ENCODE measurements at places on chromosomes 12 and 14. TPM values are rescaled to one million over a fixed set of nuclear protein-coding genes. Genes with fewer than 3 reads are reported as not detected.

GRCh38 chr14:99566390-99567354 is 37.3 kb downstream of the CCDC85C start:
- DNase-seq: no peak
- peaks cover 68% of the 10 kb centered on the region for H3K4me1 ChIP-seq
- no peaks in the 10 kb centered on the region for H3K27me3 ChIP-seq

- no peaks in the 10 kb centered on the region for H3K36me3 ChIP-seq
- H3K27ac ChIP-seq: no peak overlapping the region
- DNase-seq: no peak
- no peaks in the 10 kb centered on the region for H3K27me3 ChIP-seq
These were observed 170.9 kb upstream of the PDE3A start for GRCh38 chr12:20197411-20197810.

DNA sequence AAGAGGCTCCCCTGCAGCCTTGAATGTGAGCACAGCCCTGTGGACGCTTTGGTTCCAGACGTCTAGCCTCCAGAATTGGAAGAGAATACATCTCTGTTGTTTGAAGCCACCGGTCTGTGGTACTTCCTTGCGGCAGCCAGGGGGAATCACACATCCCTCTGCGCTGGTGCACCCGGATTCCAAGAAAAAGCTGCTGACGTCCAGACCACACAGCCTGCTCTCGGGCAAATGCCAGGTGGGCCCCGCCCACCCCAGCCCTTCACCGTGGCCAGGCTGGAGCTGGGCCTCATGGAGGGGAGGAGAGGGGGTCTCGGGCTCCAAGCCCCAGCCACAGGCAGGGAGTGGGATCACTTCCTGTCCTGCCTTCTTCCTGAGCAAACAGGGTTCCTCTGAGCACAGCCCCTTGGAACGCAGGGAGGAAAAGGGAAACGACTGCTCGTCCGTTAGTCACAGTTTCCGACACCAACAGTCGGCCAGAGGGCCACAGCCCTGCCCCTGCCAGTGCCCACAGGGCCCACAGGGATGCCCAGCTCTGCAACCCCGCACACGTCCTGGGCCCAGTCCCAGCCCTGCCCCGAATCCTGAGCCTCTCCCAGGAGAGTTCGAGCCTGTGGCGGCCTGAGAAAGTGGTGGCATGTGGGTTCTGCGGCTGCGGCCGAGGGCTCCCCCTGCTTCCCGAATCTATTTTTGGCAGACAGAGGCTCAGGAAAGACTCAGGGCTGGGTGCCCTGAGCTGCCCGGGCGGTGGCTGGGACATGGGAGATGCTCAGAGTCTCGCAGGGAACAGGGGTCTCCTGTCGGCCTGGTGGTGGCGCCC is 85.3 kb downstream of the RFLNA start:
- peaks cover 78% of the 10 kb centered on the region for H3K36me3 ChIP-seq
- peaks cover 54% of the 10 kb centered on the region for H3K4me1 ChIP-seq
- H3K4me3 ChIP-seq: no peak overlapping the region
- H3K27ac ChIP-seq: peak overlapping the region; percentile 90
- no peaks in the 10 kb centered on the region for H3K27me3 ChIP-seq

DNA sequence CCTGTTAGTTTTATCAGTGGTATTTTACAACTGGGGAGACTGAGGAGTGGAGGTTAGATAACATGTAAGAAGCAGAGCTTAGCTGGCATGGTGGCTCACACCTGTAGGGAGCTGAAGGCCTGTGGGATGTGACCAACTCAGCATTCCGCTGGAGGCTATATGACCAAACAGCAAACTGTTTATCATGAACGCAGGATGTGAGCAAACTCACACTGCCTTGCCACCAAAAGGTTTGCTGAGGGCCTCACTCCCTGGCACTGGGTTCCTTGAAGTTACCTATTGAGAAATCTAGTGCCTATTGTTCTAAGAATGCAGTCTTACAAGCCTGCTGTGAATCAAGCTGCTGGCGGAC is 23.4 kb downstream of the JKAMP start:
- no peak overlapping the region for H3K4me3 ChIP-seq
- peaks cover 25% of the 10 kb centered on the region for H3K36me3 ChIP-seq
- no peaks in the 10 kb centered on the region for H3K4me1 ChIP-seq
- H3K27ac ChIP-seq: no peak overlapping the region
- no peaks in the 10 kb centered on the region for H3K27me3 ChIP-seq
- no peak for DNase-seq

- H3K36me3 ChIP-seq: no peaks in the 10 kb centered on the region
- peaks cover 39% of the 10 kb centered on the region for H3K4me1 ChIP-seq
- H3K27ac ChIP-seq: peak overlapping the region; percentile 34
- peak overlapping the region; percentile 58 for H3K4me3 ChIP-seq
These were observed 880 bp upstream of the FLRT2 start for GRCh38 chr14:85528897-85529631.

GRCh38 chr14:99067927-99068326 is 204.1 kb downstream of the BCL11B start:
- DNase-seq: no peak
- H3K27ac ChIP-seq: no peak overlapping the region
- no peak overlapping the region for H3K4me3 ChIP-seq

DNA sequence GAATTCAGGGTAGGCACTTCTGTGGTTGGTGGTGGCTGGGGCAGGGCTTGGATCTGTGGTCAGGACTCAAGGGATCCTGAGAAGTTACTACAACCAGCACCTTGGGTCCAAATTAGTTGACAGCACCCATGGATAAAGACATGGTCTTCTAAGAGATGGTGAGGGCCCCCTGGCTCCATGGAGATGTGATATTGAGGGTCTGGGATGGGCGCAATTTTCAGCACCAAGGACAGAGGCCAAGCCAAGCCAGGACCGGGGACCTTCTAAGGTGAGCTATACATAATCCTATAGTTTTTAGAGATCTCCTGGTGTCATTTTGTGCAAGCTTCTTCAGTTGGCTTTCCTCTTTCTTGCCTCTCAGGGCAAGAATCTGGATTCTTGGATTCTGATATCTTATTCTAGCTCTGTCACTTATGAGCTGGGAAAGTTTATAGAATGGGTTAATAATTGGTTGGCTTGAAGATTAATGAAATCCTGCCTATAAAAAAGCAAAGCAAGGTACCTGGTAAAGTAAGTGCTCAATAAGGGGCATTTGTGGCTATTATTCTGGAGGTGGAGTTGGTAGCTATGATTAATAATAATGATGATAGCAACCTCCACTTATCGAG is 130.1 kb upstream of the LHX5 start:
- H3K27me3 ChIP-seq: peaks cover 7% of the 10 kb centered on the region
- H3K36me3 ChIP-seq: no peaks in the 10 kb centered on the region
- no peaks in the 10 kb centered on the region for H3K4me1 ChIP-seq
- H3K4me3 ChIP-seq: no peak overlapping the region
- H3K27ac ChIP-seq: no peak overlapping the region

DNA sequence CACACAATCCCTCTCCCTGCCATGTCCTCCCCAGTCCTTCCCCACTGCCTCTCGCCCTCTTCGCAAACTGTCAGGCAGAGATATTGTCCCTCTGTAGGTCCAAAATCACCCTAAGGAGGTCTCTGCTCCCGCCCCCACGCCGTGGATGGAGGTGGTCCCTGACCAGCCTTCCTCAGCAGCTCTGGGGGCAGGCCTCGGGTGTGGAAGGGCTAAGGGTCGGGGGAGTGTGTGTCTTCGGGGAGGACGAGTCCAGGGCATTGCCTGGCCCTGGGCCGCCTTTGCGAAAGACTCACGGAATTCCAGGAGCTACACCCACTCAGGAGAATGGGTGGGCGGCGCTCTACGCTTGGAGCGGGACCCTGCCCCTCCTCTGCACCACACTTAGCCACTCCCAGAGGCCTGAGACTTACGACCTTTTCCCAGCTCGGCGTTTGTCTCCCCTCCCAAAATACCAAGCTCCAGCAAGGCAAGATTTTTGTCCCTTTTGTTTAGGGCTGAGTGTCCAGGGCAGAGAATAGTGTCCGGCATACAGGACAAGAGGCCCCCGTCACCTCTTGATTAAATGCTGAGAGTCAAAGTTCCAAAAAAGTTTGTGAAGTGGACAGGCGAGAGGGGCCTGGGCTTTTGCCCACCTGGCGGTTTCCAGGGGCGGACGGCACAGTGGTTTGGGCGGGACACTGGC is 881 bp downstream of the PYGL start:
- H3K27me3 ChIP-seq: no peaks in the 10 kb centered on the region
- H3K36me3 ChIP-seq: no peaks in the 10 kb centered on the region

- peak; percentile 64 for DNase-seq
- H3K27ac ChIP-seq: no peak overlapping the region
- no peak overlapping the region for H3K4me3 ChIP-seq
- peaks cover 22% of the 10 kb centered on the region for H3K36me3 ChIP-seq
- no peaks in the 10 kb centered on the region for H3K27me3 ChIP-seq
- H3K4me1 ChIP-seq: peaks cover 12% of the 10 kb centered on the region
These were observed 56.2 kb downstream of the FNTB start for GRCh38 chr14:65042731-65043372.

GRCh38 chr12:18982226-18982949 is 147.1 kb upstream of the PLEKHA5 start:
- H3K4me1 ChIP-seq: no peaks in the 10 kb centered on the region
- no peak for DNase-seq
- H3K36me3 ChIP-seq: no peaks in the 10 kb centered on the region
- H3K27me3 ChIP-seq: no peaks in the 10 kb centered on the region

DNA sequence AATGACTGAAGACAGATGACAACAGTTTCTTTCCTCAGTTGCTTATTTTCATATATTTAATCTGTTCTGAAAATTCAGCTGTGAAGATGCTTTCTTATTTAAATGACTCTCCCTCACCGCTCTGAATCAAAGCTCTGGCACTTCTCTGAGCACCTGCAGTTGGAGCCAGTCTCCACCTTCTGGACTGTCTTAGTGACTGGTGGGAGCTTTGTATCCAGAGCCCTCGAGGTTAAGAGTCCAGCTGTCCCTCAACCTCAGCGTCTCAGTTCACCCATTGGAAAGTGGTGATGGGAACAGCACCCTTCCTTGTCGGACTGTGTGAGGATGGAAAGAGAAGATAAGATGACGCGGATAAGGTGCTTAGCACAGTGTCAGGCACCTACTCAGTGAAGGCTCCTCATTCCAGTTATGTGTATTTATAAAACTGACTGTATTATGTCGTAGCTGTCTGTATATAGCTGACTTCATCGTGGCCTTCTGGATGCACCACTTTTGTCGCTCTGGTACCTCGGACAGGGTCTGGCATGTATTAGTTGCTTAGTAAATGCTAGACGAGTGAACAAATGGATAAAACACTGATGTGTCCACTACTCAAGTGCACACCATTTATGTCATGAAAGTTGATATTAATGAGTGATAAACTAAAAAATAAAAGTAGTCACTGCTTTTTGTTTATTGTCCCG is 34.5 kb downstream of the ELK3 start:
- H3K4me3 ChIP-seq: no peak overlapping the region
- peaks cover 25% of the 10 kb centered on the region for H3K4me1 ChIP-seq
- DNase-seq: no peak

- H3K27me3 ChIP-seq: no peaks in the 10 kb centered on the region
- no peak for DNase-seq
- no peak overlapping the region for H3K27ac ChIP-seq
- H3K4me1 ChIP-seq: no peaks in the 10 kb centered on the region
These were observed 10.7 kb upstream of the C12orf75 start for GRCh38 chr12:105319691-105320209.

DNA sequence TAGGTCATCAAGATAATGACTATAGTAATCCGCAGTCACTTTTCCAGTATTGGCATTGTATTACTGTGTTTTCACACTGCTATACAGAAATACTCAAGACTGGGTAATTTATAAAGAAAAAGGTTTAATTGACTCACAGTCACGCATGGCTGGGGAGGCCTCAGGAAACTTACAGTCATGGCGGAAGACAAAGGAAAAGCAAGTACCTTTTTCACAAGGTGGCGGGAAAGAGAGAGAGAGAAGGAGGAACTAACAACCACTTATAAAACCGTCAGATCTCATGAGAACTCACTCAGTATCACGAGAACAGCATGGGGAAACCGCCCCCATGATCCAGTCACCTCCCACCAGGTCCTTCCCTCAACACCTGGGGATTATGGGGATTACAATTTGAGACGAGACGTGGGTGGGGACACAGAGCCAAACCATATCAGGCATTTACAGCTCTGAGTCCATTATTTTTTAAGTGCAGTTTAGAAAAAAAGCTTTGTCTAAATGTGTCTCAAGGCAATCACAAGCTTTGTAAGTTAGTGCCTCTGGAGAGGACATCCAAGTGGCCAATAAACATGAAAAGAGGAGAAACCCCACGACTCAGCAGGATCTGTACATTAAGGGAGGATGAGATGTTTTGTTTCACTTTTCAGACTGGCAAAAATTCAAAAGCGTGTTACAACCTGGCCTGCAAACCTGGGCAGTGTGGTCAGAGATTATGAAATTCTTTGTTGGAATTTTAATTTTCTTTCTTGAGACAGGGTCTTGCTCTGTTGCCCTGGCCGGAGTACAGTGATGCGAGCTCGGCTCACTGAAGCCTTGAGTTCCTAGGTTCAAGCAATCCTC is 82.0 kb downstream of the DNAH10 start:
- no peak overlapping the region for H3K27ac ChIP-seq
- H3K36me3 ChIP-seq: no peaks in the 10 kb centered on the region
- no peak for DNase-seq
- H3K27me3 ChIP-seq: no peaks in the 10 kb centered on the region

DNA sequence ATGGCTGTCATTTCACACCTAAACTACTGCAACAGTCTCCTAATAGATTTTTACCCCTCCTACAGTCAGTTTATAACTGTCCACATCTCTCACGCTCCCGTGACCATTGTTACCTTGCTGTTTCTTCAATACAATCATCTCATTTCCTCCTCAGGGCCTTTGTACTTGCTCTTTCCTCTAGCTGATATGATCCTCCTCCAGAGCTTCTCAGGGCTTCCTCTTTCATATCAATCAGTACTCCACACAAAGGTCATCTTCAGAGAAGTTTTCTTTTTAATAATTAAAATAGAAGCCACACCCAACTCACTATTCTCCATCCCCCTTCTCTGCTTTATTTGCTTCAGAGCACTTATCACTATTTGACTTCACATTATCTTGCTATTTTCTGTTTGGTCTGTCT is 508.2 kb downstream of the NELL2 start:
- H3K27me3 ChIP-seq: no peaks in the 10 kb centered on the region
- H3K36me3 ChIP-seq: no peaks in the 10 kb centered on the region
- H3K4me3 ChIP-seq: no peak overlapping the region
- H3K4me1 ChIP-seq: no peaks in the 10 kb centered on the region
- no peak overlapping the region for H3K27ac ChIP-seq

DNA sequence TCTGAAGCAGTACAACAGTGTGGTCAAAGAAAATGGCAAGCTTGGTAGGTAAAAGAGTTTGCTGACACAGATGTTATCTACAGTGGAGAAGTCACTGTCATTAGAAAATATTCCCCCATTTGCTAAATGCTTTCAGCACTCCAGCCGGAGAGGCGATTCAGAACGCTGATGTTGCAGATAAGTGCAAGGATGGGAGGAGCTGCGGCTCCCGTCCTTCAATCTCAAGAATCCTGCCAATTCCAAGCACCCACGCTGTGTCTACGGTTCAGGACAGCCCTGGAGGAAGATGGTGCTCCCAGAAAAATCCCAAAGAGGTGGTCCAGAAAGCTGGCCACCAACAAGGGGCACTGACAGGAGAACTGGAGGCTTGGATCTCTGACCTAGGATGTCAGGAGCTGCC is 79.1 kb downstream of the ZFP36L1 start:
- no peak for DNase-seq
- H3K27me3 ChIP-seq: no peaks in the 10 kb centered on the region
- no peak overlapping the region for H3K4me3 ChIP-seq
- no peak overlapping the region for H3K27ac ChIP-seq

- H3K36me3 ChIP-seq: no peaks in the 10 kb centered on the region
- DNase-seq: no peak
- no peak overlapping the region for H3K4me3 ChIP-seq
- no peaks in the 10 kb centered on the region for H3K4me1 ChIP-seq
- H3K27me3 ChIP-seq: no peaks in the 10 kb centered on the region
- no peak overlapping the region for H3K27ac ChIP-seq
These were observed 527.7 kb downstream of the FUT8 start for GRCh38 chr14:65940056-65940735.

Gene CIROP
- total RNA-seq: not detected

Gene BATF
- total RNA-seq: 6.7 TPM

Gene KCNJ8
- total RNA-seq: 12.8 TPM

Gene NINJ2
- 18.1 TPM for total RNA-seq

Gene DDHD1
- total RNA-seq: 32.6 TPM

Measured in lower lobe of right lung (tissue), 2 donors.